GF-D8 (cell line): ENCODE measurements at places on chromosomes 5 and 9.

DNA sequence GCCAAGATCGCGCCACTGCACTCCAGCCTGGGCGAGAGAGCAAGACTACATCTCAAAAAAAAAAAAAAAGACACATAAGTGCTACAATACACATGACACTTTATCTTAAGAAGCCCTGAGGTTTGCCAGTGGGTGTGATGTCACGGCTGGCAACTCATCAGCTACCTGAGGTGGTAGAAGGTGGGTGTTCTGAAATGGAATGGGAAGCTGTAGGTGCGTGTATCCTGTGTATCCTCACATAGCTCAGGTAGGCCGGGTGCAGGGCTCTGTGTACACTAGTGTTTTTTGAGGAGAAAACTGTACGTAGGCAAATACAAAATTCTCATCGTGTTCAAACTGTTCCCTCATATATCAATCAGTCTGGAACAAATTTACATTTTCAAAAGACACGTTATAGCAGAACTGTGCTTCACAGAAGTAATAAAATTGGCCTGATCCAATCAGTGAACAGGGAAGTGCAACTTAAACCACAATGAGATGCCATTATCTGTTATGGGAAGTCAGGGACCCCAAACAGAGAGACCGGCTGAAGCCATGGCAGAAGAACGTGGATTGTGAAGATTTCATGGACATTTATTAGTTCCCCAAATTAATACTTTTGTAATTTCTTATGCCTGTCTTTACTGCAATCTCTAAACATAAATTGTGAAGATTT lies 10.4 kb downstream of the BICD2 start:
- DNase-seq: no peak

- no peak for DNase-seq
These were observed 315.2 kb upstream of the PAPPA start for GRCh38 chr9:115838417-115838816.

GRCh38 chr9:113649054-113649453 lies 185.5 kb downstream of the RGS3 start:
- no peak for DNase-seq

DNA sequence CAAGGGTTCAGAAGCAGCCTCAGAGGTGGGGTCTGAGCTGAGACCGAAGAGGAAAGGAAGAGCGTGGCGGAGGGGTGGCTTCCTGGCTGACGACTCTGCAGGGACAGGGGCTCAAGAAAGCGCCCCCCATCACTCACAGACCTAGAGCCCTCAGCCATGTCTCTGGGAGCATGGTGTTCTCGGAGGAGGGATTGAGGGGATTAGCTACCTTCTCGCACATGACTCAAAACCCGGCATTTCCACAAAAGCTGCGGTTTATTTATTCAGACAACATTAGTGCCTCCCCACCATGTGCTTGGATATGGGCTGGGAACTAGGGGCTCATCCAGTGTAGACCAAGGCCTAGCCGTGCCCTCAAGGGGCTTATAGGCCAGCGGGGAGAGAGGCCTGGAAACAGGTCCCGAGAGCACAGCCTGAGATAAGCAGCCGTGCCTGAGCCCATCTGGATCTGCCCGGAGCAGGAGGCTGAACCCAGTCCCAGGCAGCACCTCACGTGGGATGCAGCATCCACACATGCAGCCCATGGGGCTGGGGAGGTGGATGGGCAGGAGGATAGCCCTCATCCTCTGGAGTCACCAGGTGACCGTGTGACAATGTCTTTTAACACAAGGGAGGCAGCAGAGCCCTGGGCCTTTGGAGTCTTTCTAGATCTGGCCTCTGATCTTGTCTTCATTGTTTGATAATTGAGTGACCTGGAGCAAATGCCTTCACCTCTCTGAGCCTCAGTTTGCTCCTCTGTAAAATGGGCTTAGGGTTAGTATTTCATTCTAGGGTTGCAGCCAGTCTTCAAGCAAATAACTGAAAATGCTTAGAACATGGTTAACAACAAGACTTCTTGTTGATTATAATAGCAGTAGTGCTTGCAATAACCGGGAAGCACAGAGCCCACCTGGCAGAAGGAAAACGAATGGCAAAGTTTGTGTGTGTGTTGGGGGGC lies 878 bp upstream of the HMCN2 start:
- no peak for DNase-seq

DNA sequence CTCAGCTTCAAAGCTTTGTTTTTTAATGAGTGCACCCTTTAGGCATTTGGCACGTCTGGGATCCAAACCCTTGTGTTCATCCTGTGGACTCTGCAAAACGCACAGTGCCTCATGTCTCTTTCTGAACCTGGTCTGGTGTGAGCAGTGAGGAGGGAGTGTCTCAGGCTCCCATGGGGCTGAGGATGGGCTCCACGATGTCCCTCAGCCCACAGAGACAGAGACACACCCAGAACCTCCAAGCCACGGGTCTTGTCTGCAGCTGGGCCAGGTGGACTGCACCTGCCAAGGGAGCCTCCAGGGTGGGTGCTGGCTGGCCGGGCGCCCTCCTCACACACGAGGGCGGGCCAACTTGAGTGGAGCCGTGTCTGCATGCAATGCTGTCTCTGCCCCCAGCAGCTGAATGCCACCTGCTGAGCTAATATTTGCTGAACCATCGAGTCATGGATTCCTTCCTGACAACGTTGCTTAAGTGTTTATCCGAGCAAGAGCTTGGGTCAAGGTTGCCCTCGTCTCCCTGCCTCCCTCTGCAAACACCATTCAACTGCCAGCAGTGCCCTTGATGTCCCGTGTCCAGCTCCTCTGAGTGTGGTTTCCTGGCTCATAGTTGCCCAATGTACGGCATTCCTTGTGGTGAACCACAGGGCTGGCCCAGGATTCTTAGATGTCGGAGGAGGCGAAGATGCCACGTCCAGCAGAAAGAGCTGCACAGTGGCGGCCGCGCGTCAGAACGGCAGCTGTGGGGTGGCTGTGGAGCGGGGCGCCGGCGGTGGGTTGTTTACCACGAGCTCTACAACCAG lies 31.4 kb upstream of the LPCAT1 start:
- DNase-seq: peak; percentile 54

DNA sequence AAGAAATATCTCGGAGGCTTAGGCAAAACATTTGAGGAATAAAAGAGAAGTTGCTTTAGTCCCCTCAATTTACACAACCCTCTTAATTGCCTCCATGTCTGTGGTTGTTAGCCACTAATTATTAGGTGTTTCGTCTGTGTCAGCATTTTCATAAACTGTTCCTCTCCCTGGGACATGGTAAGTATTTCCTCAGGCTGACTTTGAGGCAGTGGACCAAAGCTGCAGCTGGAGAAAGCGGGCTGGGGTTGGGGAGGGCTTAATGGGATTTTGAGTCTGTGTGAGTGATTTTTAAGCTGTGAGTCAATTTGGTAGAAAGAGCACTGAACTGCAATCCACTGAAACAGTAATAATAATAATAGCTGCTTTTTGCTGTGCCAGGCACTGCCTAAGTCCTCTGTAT lies 13.0 kb upstream of the TTC1 start:
- DNase-seq: no peak

GRCh38 chr9:70260606-70261005 lies 1.8 kb downstream of the SMC5 start:
- DNase-seq: no peak

GRCh38 chr5:73625944-73626811 lies at the start of gene ARHGEF28:
TSS of gene ARHGEF28 (plus strand) at chr5:73626196. CDS start at chr5:73684852, 58,656 bp downstream.
- no peak for DNase-seq

GRCh38 chr9:19481121-19481870 lies 72.5 kb downstream of the ACER2 start:
- no peak for DNase-seq

DNA sequence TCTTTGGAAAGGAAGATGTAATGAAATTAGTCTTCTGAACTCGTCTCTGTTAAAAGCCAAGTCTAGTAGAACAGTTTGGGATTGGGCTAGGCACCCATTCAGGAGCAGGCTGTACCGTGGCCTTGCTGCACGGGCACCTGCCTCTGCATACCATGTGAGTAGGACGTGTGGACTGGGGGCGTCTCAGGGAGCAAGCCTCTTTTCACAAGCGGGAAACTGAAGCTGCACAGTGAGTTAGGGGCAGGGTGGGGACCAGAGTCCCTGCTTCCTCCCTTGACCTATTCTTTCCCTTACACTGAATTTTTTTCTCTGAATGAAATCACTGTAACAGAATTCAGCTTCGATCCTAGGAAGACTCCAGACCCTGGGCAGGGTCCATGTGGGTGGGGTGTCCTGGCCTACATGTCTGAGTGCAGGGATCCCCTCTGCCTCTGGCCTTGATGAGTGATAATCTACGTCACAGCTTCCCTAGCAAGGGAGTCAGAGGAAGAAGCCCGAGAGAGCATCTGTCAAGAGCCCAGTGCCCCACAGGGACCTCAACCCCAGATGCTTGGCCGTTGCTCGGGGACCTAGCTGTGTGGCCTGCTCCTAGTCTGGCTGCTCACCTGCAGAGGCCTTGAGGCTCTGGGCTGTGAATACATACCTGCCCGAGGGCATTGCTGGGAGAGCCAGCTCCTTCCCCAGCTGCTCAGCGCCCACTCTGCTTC lies 15.1 kb downstream of the PHF2 start:
- no peak for DNase-seq

- DNase-seq: no peak
These were observed 35.1 kb downstream of the NNT start for GRCh38 chr5:43638107-43638506.

- DNase-seq: no peak
These were observed 291.2 kb downstream of the BRINP1 start for GRCh38 chr9:119078015-119078414.
